ENCODE measurements at places on chromosomes 1 and 21. TPM values are rescaled to one million over a fixed set of nuclear protein-coding genes. Genes with fewer than 3 reads are reported as not detected.

- DNase-seq = no peak
Observed at GRCh38 chr21:14964621-14965020, 100.2 kb downstream of the NRIP1 start.

DNA sequence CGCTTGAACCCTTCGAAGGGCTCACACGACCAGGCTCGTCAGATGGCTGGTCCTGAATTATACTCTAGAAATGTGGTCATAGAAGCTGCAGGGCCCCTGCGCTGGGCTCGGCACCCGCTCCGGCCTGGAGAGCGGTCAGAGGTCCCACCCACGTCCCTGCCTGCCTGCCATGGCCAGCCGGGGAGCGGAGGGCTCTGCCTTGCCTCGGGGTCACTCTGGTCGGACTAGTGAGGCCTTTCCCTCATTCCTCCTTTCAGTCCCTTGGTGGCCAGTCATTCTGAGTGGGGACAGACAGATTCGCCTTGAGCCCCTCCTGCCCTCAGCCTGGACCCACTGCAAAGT is 529 bp upstream of the MARCKSL1 start:
- no peak for DNase-seq

DNA sequence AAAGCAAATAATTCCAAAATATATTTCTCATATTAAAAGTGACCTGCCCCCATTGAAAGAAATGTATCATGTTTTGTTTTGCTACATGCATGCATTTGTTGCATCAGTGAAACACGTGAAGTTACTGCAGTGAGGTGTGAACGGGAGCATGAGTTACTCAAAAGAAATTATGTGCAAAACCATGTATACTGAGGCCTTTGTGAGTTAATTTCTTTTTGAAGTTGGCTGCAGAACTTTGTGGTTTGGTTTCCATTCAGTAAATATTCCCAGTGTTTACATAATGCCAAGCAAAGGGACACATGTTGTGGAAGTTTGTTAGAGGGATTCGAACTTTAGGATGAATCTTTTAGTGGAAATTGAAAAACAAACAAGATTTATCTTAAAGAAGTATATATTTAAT is 619.4 kb upstream of the ADAMTS5 start:
- DNase-seq = no peak

DNA sequence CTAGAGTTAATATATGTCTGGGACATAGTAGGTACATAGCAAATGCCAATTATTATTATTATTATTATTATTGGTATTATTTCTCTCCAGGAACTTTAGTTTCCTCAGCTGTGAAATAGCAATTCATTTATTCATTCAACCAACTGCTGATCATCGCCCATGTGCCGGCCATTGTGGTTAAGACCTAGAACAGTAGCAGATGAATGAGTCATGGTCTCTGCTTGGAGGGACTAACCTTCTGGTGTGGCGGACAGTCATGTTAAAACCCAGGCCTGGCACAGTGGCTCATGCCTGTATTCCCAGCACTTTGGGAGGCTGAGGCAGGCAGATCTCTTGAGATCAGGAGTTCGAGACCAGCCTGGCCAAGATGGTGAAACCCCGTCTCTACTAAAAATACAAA is 23.8 kb upstream of the LDLRAP1 start:
- DNase-seq = no peak

DNA sequence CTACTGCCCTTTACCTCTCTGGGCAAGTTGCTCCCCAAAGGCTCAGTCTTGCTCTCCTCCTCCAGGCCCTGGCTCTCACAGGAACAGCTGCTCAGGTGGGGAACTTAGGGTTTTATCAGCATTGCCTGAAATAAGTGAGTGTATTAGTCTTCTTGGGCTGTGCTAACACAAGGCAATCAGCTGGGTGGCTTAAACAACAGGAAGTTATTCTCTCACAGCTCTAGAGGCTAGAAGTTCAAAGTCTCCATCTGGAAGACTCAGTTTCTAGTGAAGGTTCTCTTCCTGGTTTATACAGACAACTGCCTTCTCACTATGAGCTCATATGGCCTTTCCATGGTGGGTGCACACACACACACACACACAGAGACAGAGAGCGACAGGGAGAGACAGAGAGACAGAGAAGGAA is 2.8 kb upstream of the CD1C start:
- no peak for DNase-seq

DNA sequence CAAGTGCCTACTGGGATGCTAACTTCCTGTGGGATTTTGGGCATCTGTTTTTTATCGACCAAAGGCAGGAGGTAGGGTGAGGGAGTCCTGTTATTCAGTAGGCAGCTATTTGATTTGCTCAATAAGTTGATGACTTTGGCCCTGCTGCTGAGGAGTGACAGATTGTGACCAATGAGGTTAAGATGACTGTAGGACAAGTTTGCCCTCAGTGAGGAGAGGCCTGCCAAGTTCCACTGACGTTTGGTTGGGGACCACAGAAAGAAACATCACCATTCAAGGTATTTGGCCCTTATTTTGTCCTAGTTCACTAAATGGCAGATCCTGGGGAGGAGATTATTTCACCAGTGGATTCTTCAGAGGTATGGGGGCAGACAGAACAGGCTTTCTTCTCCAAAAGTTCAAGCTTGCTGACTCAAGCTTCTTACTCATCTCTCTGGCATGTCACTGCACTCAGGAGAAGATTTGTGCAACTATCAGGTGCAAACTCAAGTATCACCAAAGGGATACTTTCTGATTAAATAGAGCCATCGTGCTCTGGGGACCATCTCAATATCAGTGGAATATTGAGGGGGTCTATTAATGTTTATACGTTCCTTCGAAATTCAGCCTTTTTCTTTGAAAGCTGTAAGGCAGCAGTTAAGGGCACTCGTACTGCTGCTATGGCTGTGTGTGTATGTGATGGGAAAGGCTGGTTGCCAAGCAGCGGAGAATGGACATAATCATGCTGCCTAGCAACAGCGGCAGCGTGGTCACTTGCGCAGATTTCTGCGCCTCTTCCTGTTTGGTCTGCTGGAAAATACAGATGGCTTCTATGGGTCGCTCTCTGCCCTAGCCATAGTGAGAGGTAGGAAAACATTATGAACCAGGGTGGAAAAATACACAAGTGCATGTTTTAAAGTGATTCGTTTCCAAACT is 78.7 kb downstream of the PBX1 start:
- DNase-seq = no peak

GRCh38 chr1:162632217-162632666 is at the start of gene DDR2:
TSS of gene DDR2 (plus strand) at chr1:162632464. CDS start at chr1:162719064, 86,600 bp downstream.
- DNase-seq = peak; percentile 91

DNA sequence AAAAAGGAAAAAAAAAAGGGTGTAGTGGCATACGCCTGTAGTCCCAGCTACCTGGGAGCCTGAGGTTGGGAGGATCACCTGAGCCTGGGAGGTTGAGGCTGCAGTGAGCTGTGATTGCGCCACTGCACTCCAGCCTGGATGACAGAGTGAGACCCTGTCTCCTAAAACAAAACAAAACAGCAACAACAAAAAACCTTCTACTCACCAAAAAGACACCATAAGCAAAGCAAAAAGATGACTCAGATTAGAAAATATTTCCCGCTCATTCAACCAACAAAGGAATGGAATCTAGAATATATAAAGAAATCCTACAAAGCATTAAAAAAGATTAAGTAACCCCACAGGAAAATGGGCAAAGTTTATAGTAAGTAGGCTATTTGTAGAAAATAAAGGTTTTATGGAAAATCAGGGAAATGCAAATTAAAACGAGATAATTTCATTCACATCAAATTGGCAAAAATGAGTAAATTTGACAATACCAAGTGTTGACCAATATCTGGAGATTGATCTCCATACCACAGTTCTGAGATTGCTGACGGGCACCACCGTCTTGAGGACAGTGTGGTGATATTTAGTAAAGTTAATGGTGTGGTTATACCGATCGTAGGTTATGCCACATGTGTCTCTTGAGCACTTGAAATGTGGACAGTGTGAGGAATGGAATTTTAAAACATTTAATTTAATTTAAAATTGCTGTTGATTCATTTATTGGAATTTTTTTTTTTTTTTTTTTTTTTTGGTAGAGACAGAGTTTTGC is 54.0 kb downstream of the PIK3CD start:
- no peak for DNase-seq

DNA sequence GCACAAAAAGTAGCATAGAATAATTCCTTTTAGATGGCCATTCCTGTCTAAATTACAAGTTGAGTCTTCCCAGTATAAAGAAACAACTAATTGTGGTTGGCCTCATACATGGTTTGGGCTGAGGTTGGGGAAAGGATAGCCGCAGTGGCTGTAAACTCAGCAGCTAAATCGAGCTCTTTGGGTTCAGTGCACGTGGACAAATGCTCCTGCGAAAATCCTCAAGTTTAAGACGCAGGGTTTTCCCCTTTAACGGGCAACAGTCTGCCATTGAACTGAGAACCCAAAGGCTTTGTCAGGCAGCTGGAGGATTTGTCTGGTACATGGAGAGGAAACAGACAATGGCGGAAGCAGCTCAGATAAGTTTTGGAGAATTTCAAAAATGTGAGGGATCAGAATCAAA is 331.9 kb downstream of the TGFB2 start:
- no peak for DNase-seq

GRCh38 chr1:8728464-8728863 is 89.0 kb downstream of the RERE start:
- DNase-seq = no peak

GRCh38 chr1:93420400-93420799 is 27.5 kb upstream of the FNBP1L start:
- DNase-seq = no peak

DNA sequence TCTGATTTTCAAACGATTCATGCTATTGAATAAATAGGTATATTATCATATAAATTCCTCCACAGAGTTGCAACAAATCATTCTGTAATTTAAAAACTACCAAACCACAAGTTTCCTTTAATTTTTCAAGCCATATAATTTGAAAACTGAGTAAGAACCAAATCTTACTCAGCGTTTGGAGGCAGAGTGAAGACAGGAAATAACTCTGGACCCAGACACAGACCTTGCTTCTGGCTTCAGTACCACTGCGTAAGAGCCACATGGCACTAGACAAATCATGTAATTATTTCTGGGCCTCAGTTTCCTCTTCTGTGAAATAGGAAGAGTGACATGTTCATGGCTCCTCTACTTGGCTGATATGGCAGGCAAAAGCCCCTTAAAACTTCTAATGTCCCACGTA is 82.4 kb downstream of the SMYD2 start:
- no peak for DNase-seq

DNA sequence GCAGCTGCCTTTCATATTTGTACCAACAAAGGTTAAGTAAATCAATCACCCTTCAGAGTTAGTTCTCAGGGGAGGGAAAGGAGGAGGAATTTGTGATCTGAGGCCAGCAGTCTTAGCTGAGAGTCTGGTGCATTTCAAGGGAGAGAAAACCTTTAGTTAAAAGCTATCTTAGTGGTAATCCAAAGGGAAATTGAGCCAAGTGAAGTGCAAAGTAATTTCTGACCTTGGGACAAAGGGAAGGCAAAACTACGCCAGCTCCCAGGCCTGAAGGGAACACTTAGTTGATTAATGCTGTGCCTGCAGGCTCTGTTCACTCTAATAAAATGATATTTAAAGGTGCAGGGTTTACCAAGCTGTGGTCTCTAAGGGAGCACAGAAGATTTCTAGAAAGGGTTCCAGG is 23.1 kb upstream of the FMOD start:
- no peak for DNase-seq

DNA sequence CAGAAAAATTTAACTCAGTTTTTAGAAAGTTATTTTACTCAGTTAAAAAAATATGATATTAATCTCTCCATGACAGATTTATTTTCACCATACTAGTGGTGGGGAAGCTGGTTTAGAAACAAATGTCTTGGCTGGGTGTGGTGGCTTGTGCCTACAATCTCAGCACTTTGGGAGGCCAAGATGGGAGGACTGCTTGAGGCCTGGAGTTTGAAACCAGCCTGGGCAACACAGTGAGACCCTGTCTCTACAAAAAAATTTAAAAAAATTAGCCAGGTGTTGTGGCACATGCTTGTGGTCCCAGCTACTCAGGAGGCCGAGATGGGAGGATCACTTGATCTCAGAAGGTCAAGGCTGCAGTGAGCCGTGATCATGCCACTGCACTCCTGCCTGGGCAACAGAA is 17.3 kb downstream of the TAF5L start:
- no peak for DNase-seq

DNA sequence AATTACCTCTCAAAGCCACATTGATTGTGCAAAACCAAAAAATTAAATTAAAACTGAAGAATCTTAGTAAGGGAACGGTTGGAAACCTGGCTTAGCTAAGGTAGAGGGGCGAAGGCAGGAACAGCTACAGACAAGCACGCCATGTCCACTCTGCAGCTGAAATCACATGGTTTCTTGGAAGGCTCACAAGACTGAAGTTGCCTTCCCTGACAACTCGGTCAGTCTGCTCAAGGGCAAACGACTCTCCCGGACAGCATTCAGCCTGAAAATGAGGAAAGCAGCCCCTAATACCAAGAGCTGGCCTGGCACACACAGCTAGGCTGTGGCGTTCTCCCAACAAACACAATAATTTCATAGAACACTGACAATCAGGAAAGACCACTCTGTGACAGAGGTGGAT is 22.7 kb upstream of the BECN2 start:
- DNase-seq = no peak

DNA sequence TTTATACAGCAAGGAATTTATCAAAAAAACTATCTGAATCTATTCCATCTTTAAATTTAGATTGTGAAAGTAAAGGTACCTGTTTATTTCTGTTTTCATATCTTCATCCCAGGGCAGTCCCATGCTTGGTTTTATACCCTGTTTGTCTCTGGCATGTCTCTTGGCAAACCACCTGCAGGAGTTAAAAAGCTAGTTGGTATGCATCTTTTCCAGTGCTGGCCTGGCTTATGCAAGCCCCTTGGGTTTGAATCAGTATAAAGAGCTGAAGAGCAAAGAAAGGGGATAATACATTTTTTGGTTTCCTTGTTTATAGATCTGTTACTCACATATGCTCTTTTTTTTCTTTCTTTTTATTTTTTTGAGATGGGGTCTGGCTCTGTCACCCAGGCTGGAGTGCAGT is 37.8 kb downstream of the LRRC8C start:
- no peak for DNase-seq

GRCh38 chr1:95370691-95371562 is 136.9 kb downstream of the RWDD3 start:
- no peak for DNase-seq

The ADORA1 gene
- total RNA-seq = 1.1 TPM

The RSRP1 gene
- 77.6 TPM for total RNA-seq

The IGSF3 gene
- total RNA-seq = 47.0 TPM

The LRRIQ3 gene
- total RNA-seq = 0.99 TPM

The KCNT2 gene
- total RNA-seq = 5.1 TPM

The SLC44A5 gene
- total RNA-seq = 0.89 TPM

The NECTIN4 gene
- 49.6 TPM for total RNA-seq

The RWDD3 gene
- total RNA-seq = 17.1 TPM

The TMPRSS15 gene
- 0.10 TPM for total RNA-seq

The HEYL gene
- total RNA-seq = 5.2 TPM

The MRPL55 gene
- total RNA-seq = 30.7 TPM

The F5 gene
- total RNA-seq = 0.89 TPM

The MARK1 gene
- total RNA-seq = 7.6 TPM

Measured in skin of body (tissue), 3 donors.